ENCODE measurements at places on chromosomes 12 and 14.
A peak's percentile ranks its signal among the peaks of the same experiment; 100 is the strongest.

GRCh38 chr12:88227263-88227662 is 85.2 kb downstream of the TMTC3 start:
- no peak for DNase-seq

DNA sequence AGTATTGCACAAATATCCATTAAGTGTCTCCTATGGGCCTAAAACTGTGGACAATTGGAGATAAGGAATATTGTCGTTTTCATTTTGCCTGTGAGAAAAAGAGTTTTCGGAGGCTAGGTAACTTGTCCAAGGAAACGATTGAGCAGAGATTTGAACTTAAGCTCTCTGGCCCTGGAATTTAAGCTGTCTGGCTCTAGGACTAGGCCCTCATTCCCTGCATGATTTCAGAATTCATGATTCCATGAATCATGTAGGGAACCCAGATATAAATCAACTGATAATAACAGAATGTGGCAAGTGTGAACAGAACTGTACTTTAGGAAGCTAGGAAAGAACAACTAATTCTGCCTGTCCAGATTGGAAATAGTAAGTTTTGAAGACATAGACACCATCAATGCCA is 940.9 kb downstream of the DIO2 start:
- DNase-seq = no peak

DNA sequence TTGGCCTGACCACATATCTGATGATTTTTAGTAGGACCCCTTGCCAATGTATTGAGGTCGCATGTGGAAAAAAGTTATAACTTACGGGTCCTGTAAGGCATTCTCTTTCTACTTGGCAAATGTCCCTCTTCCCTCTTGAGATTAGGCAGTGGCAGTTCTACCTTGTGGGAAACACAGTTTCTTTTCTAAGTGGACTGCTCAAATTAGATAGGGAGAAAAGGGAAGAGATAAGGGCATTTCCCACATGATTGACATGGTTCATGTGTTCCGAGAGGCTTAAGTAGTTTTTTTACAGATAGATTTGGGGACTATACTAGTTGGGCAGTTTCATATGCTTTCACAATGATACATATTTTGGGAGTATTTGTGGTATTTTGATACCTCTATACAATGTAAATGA is 154.7 kb downstream of the FBXL14 start:
- no peak for DNase-seq

- DNase-seq = peak; percentile 34
These were observed 23.7 kb upstream of the HDAC7 start for GRCh38 chr12:47843226-47843980.

- DNase-seq = no peak
These were observed 53.8 kb downstream of the SPTLC2 start for GRCh38 chr14:77562681-77563080.

GRCh38 chr12:124675881-124676713 is 108.7 kb upstream of the NCOR2 start:
- peak; percentile 58 for DNase-seq
